ENCODE measurements at places on chromosomes 13 and 19. TPM values are rescaled to one million over a fixed set of nuclear protein-coding genes. Genes with fewer than 3 reads are reported as not detected.
A peak's percentile ranks its signal among the peaks of the same experiment; 100 is the strongest.

Gene ZNF417
- total RNA-seq, result 16.9 TPM

Gene SSC5D
- 22.1 TPM for total RNA-seq

Gene QPCTL
- total RNA-seq, result 14.0 TPM

Gene LENG1
- 5.6 TPM for total RNA-seq

Gene NLRP4
- total RNA-seq, result not detected

Gene SIRT2
- total RNA-seq, result 70.2 TPM

Gene TRPM4
- total RNA-seq, result 28.7 TPM

Gene KLHL1
- not detected for total RNA-seq

Gene WDR88
- total RNA-seq, result not detected

Gene TEX29
- total RNA-seq, result not detected

Gene LMTK3
- 0.39 TPM for total RNA-seq

Gene SYNE4
- 0.55 TPM for total RNA-seq

Gene ZNF444
- 41.6 TPM for total RNA-seq

DNA sequence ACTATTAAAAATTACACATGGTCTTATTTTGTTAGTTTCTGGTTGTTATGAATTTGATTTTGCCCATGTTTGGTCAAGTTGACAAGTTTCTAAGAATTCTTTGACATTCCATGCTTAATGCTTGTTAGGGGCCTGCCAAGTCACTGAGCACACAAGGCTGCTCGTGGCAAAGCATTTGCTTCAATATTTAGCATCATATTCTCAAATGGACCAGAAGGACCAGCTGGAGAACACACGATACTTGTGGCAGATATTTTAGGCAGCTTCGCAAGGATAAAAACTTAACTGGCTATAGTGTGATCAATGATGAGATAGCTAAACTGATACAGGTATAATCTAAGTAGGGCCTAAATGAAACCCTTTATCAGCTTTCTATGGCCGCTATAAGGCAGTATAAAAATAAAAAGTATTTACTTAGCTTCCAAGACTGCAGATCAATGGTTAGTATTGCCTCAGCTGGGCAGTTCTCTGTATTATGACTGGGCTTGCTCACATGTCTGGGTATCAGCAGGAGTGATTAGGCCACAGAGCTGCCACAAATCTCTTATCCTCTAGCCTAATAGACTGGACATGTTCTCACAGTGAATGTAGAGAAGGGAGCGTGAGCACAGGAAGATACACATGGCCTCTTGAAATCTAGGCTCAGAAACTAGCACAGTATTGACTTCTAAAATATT lies 155.9 kb upstream of the SPRY2 start:
- H3K36me3 ChIP-seq, result no peaks in the 10 kb centered on the region
- no peak overlapping the region for H3K27ac ChIP-seq
- DNase-seq, result no peak
- H3K4me3 ChIP-seq, result no peak overlapping the region

GRCh38 chr13:59409211-59409610 lies 754.5 kb downstream of the DIAPH3 start:
- no peak overlapping the region for H3K27ac ChIP-seq
- H3K4me1 ChIP-seq, result no peaks in the 10 kb centered on the region
- no peaks in the 10 kb centered on the region for H3K36me3 ChIP-seq
- no peak for DNase-seq
- H3K27me3 ChIP-seq, result no peaks in the 10 kb centered on the region

DNA sequence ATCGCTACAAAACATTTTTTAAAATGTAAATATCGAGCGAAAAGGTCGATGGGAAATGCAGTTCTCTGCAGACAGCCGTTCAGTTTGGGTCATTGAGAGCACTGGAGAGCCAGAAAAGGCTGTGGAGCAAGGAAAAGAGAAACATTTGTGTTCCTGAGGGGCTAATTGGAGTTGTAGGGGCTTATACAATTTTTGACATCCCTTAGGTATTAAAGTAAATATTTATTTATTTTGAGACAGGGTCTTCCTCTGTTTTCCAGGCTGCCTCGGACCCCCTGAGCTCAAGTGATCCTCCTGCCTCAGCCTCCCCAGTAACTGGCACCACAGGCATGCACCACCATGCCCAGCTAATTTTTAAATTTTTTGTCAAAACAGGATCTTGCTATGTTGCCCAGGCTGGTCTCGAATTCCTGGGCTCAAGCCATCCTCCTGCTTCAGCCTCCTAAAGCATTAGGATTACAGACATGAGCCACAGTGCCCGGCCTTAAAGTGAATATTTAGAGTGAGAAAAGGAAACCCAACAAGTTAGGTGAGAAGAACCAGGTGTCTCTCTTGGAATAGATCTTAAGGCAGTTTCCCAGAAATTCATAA lies 825 bp upstream of the YIF1B start:
- peak overlapping the region; percentile 91 for H3K27ac ChIP-seq
- H3K4me1 ChIP-seq, result peaks cover 41% of the 10 kb centered on the region
- DNase-seq, result no peak
- H3K27me3 ChIP-seq, result no peaks in the 10 kb centered on the region
- no peaks in the 10 kb centered on the region for H3K36me3 ChIP-seq
- peak overlapping the region; percentile 70 for H3K4me3 ChIP-seq

- peaks cover 5% of the 10 kb centered on the region for H3K36me3 ChIP-seq
- no peak for DNase-seq
- no peak overlapping the region for H3K4me3 ChIP-seq
- H3K4me1 ChIP-seq, result peaks cover 15% of the 10 kb centered on the region
- H3K27ac ChIP-seq, result no peak overlapping the region
These were observed 2.4 kb downstream of the METTL21C start for GRCh38 chr13:102692491-102692826.

- H3K36me3 ChIP-seq, result no peaks in the 10 kb centered on the region
- H3K27ac ChIP-seq, result no peak overlapping the region
- H3K4me1 ChIP-seq, result no peaks in the 10 kb centered on the region
- DNase-seq, result peak; percentile 79
- H3K27me3 ChIP-seq, result no peaks in the 10 kb centered on the region
- H3K4me3 ChIP-seq, result no peak overlapping the region
These were observed 193.5 kb downstream of the TEX29 start for GRCh38 chr13:111513766-111514609.

DNA sequence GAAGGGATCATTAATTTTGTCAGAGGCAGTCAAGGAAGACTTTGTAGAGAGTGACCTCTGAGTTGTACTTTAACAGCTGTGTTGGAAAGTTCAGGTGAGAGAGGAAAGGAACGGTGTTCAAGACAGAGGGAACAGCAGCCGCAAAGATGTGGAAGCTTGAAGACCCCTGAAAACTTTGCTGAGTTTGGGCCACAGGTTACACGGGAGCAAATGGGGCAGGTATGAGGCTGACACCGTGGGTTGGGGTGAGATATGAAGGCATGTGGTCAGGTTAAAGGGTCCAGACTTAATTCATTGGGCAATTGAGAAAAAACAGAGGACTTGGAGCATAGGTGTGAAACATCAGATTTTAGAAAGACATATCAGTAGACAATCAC lies 72.0 kb upstream of the SERP2 start:
- no peak for DNase-seq
- H3K4me1 ChIP-seq, result peaks cover 50% of the 10 kb centered on the region
- no peak overlapping the region for H3K27ac ChIP-seq
- no peaks in the 10 kb centered on the region for H3K36me3 ChIP-seq

GRCh38 chr13:68506888-68507551 lies 1276.9 kb upstream of the PCDH9 start:
- H3K36me3 ChIP-seq, result no peaks in the 10 kb centered on the region
- no peaks in the 10 kb centered on the region for H3K27me3 ChIP-seq
- no peak overlapping the region for H3K4me3 ChIP-seq
- no peaks in the 10 kb centered on the region for H3K4me1 ChIP-seq
- DNase-seq, result no peak
- no peak overlapping the region for H3K27ac ChIP-seq

GRCh38 chr19:38685666-38686529 lies 38.4 kb downstream of the ACTN4 start:
- no peak overlapping the region for H3K4me3 ChIP-seq
- H3K27me3 ChIP-seq, result no peaks in the 10 kb centered on the region
- peaks cover 11% of the 10 kb centered on the region for H3K36me3 ChIP-seq
- peak overlapping the region; percentile 97 for H3K27ac ChIP-seq
- DNase-seq, result no peak

DNA sequence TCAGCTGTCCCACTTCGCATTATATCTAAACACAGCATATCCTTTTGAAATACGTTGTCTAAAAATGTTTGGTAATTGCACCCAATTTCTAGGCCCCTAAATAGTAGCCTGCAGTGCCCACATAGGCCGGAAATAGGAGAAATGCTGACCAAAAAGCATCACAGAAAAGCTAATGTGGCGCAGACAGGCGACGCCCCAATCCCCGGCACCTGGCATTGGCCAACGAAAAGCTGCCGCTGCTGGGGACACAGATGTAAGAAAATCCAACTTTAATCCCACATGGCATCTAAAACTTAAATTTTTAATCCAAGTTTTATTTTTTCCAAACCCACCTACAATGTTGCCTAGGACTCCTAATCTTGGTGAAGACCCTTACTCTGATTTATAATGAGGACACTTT lies 4.0 kb downstream of the SAFB2 start:
- H3K27me3 ChIP-seq, result no peaks in the 10 kb centered on the region
- peaks cover 34% of the 10 kb centered on the region for H3K36me3 ChIP-seq
- H3K4me1 ChIP-seq, result peaks cover 33% of the 10 kb centered on the region
- no peak overlapping the region for H3K27ac ChIP-seq

DNA sequence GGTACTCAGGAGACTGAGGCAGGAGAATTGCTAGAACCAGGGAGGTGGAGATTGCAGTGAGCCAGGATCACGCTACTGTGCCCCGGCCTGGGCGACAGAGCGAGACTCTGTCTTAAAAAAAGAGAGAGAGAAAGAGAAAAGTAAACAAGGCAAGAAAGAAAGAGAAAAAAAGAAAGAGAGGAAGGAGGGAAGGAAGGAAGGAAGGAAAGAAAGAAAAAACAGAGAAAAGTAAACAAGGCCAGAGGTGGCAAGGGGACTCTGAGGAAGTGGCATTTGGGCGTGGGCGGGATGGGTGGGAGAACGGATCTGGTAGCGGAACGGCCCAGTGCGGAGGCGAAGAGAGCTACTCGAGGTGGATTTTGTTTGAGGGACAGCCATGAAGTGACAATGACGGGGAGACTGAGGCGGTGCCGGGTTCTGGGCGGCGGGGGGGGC lies 7.5 kb upstream of the ARRDC2 start:
- peaks cover 4% of the 10 kb centered on the region for H3K27me3 ChIP-seq
- H3K36me3 ChIP-seq, result no peaks in the 10 kb centered on the region
- DNase-seq, result no peak
- peaks cover 8% of the 10 kb centered on the region for H3K4me1 ChIP-seq

GRCh38 chr13:51681037-51681678 lies 96.9 kb downstream of the WDFY2 start:
- DNase-seq, result no peak
- H3K4me1 ChIP-seq, result peaks cover 21% of the 10 kb centered on the region
- H3K27ac ChIP-seq, result peak overlapping the region; percentile 43
- no peak overlapping the region for H3K4me3 ChIP-seq
- no peaks in the 10 kb centered on the region for H3K27me3 ChIP-seq
- peaks cover 10% of the 10 kb centered on the region for H3K36me3 ChIP-seq

DNA sequence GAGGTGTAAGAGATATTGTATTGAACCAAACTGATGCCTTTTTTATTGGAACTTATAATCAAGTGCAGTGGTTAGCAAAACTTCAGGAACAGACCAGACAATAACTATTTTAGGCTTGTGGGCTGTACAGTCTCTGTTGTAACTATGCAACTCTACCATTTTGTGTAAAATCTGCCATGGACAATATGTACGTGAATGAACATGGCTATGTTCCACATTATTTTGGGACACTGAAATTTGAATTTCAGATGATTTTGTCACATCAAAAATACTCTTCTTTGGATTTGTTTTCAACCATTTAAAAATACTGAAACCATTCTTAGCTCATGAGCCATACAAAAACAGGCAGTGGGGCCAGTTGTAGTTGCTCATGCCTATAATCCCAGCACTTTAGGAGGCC lies 27.9 kb upstream of the PEG3 start:
- H3K27ac ChIP-seq, result no peak overlapping the region
- no peak overlapping the region for H3K4me3 ChIP-seq
- H3K4me1 ChIP-seq, result no peaks in the 10 kb centered on the region
- no peak for DNase-seq

GRCh38 chr13:33863188-33863789 lies 45.3 kb downstream of the RFC3 start:
- DNase-seq, result no peak
- no peaks in the 10 kb centered on the region for H3K4me1 ChIP-seq
- H3K36me3 ChIP-seq, result no peaks in the 10 kb centered on the region
- H3K27me3 ChIP-seq, result no peaks in the 10 kb centered on the region
- no peak overlapping the region for H3K4me3 ChIP-seq

- H3K36me3 ChIP-seq, result peaks cover 6% of the 10 kb centered on the region
- H3K27ac ChIP-seq, result peak overlapping the region; percentile 100
- DNase-seq, result no peak
These were observed 676 bp upstream of the ZNF574 start for GRCh38 chr19:42075364-42075615.

DNA sequence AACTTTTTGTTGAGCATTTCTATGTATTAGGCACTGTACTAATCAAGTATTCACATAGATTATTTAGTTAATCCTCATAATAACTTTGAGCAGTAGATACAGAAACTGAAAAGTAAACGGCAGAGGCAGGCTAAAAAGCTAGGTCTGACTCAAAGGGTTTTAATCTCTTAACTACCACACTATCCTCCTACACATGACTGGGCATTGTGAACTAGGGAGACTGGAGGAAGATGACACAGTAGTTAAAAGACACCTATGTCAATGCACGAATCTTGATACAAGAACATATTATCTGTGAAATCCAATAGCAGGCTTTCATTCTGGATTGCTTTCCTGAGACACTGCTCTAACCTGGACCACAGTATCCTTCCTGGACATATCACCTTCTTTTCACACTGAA lies 36.3 kb downstream of the MICU2 start:
- no peaks in the 10 kb centered on the region for H3K27me3 ChIP-seq
- H3K4me1 ChIP-seq, result peaks cover 9% of the 10 kb centered on the region
- no peak overlapping the region for H3K4me3 ChIP-seq
- peaks cover 18% of the 10 kb centered on the region for H3K36me3 ChIP-seq
- no peak for DNase-seq

DNA sequence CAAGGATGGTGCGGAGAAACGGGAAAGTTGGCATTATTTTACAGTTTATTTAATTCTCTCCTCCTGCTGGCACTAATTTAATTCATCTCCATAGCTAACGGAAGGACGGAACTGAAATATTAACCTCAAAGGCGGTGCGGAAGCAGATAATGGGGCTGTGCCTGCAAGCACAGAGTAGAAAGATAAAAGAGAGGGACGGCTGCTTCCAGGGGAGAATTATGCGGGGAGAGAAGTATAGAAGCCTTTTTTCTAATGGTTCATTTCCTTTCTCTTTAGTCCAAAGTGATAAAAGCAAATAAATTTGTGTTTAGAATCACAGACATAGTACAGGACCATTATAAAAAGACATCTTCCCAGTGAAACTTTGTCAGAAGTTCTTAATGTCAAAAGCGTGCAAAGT lies 34.5 kb upstream of the UQCRFS1 start:
- H3K4me3 ChIP-seq, result no peak overlapping the region
- H3K36me3 ChIP-seq, result no peaks in the 10 kb centered on the region
- no peak overlapping the region for H3K27ac ChIP-seq
- H3K4me1 ChIP-seq, result no peaks in the 10 kb centered on the region
- peaks cover under 1% of the 10 kb centered on the region for H3K27me3 ChIP-seq

- peaks cover 18% of the 10 kb centered on the region for H3K4me1 ChIP-seq
- no peak overlapping the region for H3K27ac ChIP-seq
These were observed 545 bp downstream of the BTBD2 start for GRCh38 chr19:2014731-2015607.

GRCh38 chr13:97574926-97575325 lies 141.0 kb downstream of the RAP2A start:
- no peak for DNase-seq
- H3K36me3 ChIP-seq, result no peaks in the 10 kb centered on the region
- H3K27me3 ChIP-seq, result peaks cover 13% of the 10 kb centered on the region
- H3K27ac ChIP-seq, result no peak overlapping the region
